ENCODE measurements at places on chromosomes 5 and 9.

- no peak for DNase-seq
Observed at GRCh38 chr9:84357275-84357674, 16.7 kb upstream of the SLC28A3 start.

- peak; percentile 86 for DNase-seq
Observed at GRCh38 chr9:136686794-136687711, at the start of gene AGPAT2. TSS of gene AGPAT2 (minus strand) at chr9:136687457. CDS start at chr9:136687357, 100 bp downstream.

DNA sequence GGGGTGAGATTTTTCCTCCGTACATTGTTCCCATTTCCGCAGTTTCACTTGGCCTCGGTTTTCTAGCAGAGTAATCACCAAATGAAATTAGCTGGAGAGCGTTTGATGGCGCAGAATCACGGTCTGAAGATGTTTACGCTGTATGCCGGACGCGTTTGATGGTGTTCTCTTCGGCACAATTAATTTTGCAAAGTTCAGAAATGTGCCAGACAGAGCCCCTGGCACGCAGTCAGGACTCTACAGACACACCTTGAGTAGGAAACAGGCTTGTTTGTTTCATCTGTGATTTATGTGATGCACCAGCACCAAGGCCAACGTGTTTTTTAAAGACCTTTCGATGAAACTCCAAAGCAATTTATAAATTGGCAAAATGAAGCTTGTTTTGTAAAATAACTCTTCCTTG is 863 bp upstream of the LIFR start:
- DNase-seq: no peak

DNA sequence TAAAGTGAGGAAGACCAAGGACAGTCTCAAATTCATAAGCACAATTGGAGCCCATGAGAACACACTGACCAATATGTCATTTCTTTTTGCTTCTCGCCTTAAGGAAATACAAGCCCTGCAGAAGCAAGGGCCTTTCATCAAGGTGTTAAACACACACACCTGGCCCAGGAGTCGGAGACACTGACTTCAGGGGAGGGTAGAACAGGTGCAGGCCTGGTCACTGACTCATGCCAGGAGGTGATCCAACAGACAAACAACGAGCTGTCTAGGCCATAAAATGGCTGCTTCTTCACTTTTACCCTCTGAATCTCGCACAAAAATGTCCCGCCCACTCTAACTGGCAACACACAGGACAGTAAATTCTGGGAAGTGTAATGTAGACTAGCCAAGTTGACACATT is 62.7 kb downstream of the RGMB start:
- peak; percentile 42 for DNase-seq

- no peak for DNase-seq
Observed at GRCh38 chr9:127550282-127550681, 61.8 kb upstream of the STXBP1 start.

GRCh38 chr5:126199467-126199866 is 223.7 kb upstream of the GRAMD2B start:
- peak; percentile 29 for DNase-seq

- peak; percentile 83 for DNase-seq
Observed at GRCh38 chr5:134003817-134004625, 754 bp downstream of the VDAC1 start.

- DNase-seq: no peak
Observed at GRCh38 chr9:70060883-70061507, 17.3 kb downstream of the MAMDC2 start.

DNA sequence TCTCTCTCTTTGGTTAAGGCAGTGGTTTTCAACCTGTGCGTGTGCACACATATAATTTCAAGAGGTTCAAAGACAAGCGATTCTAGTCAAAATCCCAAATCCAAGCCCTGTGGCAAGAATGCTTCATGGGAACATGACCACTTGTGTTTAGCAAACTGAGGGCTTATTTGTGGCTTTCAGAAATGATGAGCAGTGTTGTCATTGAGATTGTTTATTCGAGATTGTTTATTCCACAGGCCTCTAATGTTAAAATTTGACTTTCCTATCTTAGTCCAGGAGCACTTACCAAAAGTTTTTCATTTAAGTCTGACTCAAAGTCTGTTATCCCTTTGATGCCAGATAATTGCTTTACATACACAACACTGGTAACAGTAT is 111.1 kb upstream of the ELL2 start:
- no peak for DNase-seq

DNA sequence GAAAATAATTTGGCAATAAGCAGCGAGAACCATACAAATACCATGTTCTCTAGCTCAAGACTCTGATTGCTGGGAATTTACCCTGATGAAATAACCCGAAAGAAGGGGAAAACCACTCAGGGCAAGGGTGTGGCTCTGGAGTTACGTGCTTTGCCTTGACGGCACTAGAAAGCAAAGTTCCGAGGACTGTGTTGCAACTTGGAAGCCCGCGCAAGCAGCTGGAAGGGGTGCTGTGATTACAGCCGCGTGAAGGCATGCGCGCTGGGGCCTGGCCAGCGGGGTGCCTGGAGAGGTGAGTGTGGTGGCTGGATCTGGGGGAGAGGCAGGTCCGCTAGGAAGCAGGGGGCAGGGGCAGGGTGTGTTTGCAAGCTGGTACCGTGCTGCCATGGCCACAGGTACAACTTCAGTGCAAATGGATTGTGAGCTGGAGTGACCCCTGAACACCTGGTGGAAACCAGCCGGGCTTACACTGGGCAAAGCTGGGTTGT is 52.6 kb upstream of the CNOT6 start:
- no peak for DNase-seq

DNA sequence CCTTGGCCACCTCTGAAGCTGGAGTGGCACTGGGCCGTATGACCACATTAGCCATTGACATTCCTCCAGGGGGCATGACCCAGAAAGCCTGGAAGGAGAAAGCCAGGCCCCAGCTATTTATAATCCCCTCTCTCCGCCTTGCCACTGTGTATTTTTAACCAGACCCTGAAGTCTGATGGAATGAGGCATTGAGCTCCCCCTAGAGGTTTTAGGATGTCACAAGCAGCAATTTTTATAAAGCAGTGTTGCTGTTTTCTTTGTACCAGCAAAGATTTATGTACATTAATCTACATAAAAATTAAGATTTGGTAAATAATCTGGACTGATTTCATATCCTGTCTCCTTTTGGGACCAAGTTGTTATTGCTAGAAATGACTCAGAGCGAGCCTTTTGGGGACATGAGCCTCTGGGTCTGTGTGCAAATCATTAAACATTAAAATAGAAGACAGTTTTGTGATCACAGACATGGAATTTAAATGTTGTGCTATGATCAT is 127.1 kb downstream of the TRIO start:
- peak; percentile 84 for DNase-seq

DNA sequence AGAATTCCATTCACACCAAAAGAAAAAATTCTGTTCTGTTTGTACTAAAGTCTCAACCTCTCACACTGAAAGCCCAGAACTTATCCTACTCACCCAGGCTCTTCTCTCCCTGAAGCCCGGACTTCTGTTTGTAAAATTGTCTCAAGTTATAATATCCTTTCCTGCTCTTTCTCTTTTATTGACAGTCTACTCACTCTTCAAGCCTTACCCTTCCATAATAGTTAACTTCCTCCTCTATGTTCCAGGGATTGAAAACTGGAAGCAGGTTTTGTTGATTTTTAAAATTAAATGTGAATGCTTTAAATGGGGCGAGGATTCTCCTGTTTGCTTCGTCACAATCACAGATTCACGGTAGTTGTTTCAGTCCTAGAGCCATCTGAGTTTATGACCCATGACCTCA is 51.7 kb upstream of the CCDC112 start:
- DNase-seq: peak; percentile 55

DNA sequence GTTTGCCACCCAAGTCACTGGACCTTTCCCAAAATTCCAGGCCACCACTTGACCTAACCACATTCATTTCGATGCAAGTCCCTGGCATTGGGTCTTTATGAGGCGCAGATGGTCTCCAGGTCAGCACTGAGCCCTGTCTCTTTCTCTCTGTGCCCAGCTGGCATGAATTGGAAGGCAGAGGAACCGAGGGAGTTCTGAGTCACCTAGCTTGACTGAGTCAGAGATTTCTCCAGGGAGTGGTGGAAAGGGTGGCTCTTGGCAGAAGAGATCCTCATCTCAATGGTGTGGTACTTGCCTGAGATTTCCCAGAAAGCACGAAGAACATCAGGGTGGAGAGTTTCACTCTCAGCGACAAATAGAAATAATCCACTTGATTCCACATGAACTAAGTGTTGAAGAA is 43.8 kb downstream of the WDR36 start:
- DNase-seq: no peak

- DNase-seq: no peak
Observed at GRCh38 chr5:137836298-137836697, 31.4 kb upstream of the MYOT start.

GRCh38 chr9:105403552-105404248 is 44.1 kb upstream of the FSD1L start:
- DNase-seq: no peak

- no peak for DNase-seq
Observed at GRCh38 chr5:83354958-83355357, 116.6 kb upstream of the VCAN start.

DNA sequence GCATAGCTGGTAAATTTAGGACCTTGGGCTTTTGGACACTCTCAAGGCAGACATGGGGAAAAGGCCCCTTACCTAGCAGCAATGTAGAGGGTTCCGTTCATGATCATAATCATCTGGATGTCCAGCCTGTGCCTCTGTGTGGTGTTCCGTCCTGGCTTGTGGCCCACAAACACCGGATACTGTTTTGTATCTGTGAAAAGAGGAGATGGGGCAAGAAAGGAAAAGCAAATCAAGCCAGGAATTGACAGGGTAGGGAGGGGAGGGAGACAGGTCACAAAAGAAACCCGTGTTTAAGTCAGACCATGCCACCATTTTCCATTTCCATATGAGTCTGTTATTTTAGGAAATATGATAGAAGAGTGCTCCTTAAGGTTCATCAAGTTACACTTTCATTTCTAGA is 72.5 kb downstream of the SEMA6A start:
- peak; percentile 39 for DNase-seq

GRCh38 chr5:93649234-93649900 is 66.3 kb downstream of the NR2F1 start:
- DNase-seq: peak; percentile 92

GRCh38 chr9:4933177-4933576 is 51.9 kb upstream of the JAK2 start:
- DNase-seq: no peak

- DNase-seq: no peak
Observed at GRCh38 chr5:173648308-173648866, 31.9 kb upstream of the BOD1 start.

DNA sequence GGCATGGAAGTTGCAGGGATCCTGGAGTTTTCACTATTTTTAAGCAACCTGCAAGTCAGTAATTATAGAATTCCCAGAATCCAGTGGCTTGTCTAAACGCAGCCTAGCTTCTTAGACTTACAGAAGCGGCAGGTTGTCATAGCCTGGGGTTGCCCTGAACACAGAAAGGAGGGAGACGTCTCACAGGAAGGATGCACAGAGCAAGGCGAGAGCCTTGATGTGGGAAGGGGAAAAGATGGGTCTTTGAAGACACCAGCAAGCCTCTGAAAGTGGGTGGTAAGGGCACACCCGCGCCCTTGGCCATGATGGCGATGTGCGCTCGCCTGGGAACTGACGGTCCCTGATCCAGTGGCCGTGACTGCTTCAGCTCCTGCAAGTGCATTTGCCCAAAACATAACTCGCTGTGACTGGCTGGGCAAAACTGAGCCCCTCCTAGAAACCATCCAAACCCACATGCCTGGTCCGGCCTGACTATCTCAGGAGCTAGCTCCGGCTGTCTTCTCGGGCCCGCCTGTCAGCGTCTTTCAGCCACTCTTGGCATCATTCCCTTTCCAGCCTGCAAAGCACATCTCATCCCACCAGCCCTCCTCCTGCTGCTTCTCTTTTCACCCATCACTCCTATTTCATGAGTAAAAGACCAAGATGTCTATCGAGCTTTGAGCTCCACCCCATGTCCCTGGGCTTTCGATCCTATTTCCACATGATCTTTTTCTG is 17.1 kb downstream of the FBP1 start:
- no peak for DNase-seq

DNA sequence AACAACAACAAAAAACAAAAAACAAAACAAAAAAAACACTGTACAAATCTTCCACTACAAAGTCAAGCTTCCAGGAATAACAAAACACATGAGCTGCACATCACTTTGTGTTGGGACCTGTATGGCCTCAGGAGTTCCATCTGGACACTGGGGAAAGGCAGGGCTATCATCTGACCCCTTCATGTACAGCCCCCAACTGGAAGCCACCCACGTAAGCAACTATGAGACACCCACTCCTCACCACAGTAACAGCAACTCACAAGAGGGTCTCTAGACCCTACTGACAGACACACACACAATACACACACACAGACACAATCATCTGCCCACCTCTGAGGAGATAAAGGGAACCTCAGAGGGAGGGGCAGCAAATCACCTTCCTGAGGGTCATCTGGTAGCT is 81.7 kb upstream of the LRRTM2 start:
- no peak for DNase-seq

GRCh38 chr5:81522571-81522970 is 128.6 kb upstream of the ACOT12 start:
- DNase-seq: no peak

DNA sequence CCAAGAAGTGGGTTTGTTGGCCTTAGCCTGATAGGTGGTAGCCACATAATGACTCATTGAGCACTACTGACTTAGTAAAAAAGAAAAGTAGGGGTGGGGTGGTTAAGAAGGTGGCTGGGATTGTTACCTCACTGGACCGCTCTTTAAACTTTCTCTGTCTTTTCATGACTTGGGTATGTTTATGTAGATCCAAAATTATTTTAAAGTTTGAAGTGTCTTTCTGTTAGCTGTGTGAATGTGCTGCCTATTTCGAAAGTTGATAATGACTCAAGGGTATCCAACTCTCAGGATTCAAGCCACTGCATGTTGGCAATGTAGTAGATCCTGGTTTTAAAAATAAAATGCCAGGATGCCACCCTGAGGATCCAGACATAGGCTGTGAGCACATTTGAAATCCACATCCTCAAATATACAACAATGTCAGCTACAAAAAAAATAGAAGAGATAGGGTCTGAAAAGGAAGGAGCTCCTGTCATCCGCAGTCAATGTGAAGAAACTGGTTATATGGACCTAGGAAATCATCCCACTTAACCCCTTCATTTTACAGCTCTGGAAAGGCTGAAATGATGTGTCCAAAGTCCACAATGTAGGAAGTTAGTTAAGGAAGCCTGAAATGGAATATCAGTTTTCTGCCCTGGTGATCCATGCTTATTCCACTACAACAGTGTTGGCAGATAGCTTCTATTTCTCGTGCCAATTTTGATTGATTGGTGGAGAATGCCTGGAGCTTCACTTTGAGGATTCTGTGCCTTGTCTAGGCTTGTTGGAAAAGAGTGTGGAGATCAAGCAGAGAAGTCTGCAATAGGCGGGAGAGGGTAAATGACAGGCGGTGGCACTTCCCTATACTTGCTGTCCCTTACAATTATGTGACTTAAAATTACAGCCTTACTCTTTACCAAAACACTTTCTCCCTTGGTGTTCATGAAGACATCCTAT is 23.4 kb downstream of the ZNF462 start:
- no peak for DNase-seq

All from NCI-H69 (cell line).